Nucleus accumbens (tissue), 56 donors: ENCODE measurements at places on chromosomes 7 and 10.

DNA sequence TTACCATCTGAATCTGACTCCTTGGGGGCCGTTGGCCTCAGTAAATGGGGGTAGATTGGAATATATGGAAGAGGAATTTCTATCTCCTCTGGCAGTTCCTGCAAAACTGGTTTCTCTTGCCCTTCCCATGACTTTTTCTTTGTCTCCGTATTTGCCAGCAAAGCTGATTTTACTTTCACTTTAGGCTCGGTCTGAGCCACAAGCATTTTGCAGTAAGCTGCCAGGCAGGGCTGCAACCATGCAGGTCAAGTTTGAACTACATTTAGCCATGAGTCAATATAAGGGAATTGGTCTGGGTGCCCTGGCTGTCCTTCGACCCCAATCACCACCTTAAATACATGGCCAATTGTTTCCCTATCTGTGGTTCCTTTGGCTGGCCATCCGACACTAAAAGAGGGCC, 104.3 kb downstream of the TRIM24 start:
- no peak for DNase-seq

DNA sequence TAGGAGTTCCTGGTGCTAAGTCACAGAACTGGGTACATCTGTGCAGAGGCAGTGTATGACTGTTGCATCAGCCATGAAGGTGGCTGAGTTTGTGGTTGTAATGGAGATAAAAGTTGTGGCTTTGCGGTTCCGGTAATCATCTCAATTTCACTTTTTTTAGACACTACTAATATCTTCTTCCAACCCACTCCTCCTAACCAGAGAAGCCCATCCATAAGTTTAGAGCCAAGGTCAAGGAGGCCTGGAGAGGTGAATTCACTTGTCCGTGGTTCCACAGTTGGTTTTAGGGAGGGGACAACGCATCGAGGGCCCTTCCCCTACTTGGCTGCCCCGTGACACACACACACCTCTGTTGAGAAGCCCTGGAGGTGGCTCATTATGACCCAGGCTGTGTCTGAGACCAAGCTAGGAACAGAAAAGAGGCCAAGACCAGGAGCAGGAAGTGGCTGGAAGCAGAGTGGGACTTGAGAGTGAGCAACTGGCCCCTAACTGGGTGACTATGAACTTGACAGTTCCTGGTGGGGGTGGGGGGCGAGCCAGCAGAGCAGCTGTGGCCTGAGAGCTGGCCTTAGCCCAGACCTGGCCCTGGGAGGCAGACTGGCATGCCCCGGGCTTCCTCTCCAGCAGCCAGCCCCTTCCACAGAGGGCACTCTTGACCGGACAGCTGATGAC, 66.8 kb upstream of the COL13A1 start:
- no peak for DNase-seq

DNA sequence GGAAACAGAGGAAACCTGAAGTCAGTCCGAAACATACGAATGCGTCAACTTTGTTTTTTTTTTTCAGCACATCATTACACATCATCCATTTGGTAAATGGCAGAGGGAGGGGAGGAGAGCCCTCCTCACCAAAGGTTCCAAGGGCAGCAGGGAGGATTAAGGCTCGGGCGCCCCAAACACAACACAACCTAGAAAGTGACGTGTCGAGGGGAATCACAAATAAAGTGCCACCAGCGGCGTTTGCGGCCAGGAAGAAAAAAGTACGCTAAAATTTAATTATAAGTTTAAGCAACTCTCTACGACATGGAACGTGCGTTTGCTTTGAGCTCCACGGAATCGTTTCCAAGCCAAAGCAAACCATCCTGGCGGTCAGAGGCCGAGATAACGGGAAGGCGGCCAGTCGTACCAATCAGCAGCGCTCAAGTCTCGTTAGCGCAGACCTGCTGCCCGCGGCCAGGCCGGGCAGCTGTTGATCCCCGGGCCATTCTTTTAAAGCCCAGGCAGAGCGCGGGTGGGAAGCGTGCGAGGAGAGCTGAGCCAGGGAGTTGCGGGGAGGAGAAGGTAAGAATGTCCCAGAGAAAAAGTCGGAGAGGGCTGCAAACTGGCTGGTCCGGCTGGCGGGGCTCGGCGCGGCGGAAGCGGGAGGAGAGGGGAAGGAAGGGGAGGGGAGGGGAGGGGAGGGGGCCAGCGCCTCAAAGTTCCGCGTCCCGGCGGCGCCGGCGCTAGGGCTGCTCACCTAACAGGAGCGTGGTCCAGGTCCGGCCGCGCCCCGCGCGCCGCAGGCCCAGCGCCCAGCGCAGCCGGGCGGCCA, 719 bp downstream of the DPY19L1 start:
- DNase-seq, result no peak

- DNase-seq, result no peak
Measured at GRCh38 chr7:96045919-96046318, 273.6 kb downstream of the DYNC1I1 start.

- no peak for DNase-seq
Measured at GRCh38 chr10:86305521-86305920, 61.1 kb downstream of the GRID1 start.

- DNase-seq, result no peak
Measured at GRCh38 chr7:2894118-2894940, 50.2 kb upstream of the GNA12 start.

DNA sequence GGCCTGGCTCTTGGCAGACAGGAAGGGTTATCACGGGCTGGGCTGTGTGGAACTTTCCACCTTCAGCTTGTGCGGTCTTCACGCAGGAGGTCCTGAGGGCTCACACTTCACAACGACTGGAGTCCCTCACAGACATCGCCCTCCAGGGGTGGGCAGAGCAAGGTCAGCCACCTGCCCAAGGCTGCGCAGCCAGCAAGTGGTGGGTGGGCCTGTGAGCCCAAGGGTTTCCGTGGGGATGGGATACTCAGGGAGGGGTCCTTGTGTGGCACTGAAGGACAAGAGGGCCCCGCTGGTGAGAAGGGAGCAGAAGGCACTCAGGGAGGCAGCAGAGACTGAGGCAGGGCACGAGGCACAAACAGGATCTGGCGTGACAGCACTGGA, 22.0 kb downstream of the PDIA4 start:
- no peak for DNase-seq

- DNase-seq, result no peak
Measured at GRCh38 chr10:29063806-29064644, 224.8 kb upstream of the LYZL1 start.
